ENCODE measurements at places on chromosomes 7 and 10. TPM values are rescaled to one million over a fixed set of nuclear protein-coding genes. Genes with fewer than 3 reads are reported as not detected.

- no peak for DNase-seq
These were observed 61.7 kb upstream of the UBE3C start for GRCh38 chr7:157077021-157077420.

Gene SFRP5
- 13.6 TPM for total RNA-seq

Gene CAMK2B
- not detected for total RNA-seq

- DNase-seq, result no peak
These were observed 227.4 kb upstream of the KAT6B start for GRCh38 chr10:74598891-74599566.

- DNase-seq, result no peak
These were observed 19.5 kb upstream of the PPP1R3C start for GRCh38 chr10:91652364-91652763.

GRCh38 chr7:24882989-24883621 is 96.9 kb downstream of the OSBPL3 start:
- DNase-seq, result no peak

DNA sequence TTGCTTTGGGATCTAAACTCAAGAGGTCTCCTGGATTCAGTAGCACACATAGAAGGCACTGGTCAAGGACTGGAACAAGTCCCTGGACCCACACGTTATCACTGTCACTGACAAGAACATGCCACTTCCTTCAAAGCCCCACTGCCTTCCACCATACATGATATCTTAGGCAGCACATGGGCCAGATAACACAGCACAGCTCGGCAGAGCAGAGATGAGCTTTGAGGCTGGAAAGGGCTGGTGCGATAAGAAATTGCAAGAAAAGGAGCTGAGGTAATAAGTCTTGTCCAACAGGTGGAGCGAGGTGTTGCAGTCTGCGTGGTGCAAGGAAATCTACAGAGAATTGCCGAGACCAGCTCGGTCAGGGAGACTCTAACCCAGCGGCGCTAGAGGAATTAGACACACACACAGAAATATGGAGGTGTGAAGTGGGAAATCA is 139.8 kb upstream of the CDK13 start:
- no peak for DNase-seq

Gene NANOS1
- 0.55 TPM for total RNA-seq

DNA sequence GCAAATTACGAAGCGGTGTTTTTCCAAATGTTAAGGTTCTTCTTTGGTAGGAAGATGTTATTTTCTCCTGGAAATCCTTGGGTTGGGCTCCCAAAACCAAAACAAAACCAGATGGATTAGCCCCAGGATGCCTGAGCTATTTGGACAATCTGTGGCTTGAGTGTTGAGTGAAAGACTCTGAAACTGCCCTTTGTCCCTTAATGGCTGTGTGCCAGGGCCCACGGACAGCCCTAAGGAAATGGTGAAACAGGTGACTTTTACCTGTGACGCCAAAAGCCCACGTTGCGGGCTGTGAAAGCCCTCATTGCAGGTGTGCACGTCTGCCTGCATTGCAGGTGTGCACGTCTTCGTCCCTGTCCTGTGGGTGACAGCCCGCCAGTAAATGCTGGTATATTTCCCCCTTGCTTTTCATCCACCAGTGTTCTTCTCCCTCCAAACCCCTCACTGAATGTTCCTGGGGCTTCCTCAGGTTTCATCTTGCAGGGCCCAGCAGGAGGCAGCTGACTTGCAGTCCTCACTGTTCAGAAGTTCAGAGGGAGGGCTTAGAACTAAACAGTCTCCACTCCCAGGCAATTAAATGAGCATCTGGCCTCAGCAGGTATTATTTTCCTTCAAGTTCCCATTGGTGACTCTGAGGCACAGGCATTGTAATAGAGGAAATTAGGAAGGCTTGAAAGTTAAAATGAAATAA is 10.7 kb downstream of the PFKP start:
- DNase-seq, result no peak

GRCh38 chr10:1923586-1923985 is 186.3 kb upstream of the ADARB2 start:
- DNase-seq, result no peak

All from naive thymus-derived CD8-positive, alpha-beta T cell (primary cell).